ENCODE measurements at places on chromosomes 6 and 20.

DNA sequence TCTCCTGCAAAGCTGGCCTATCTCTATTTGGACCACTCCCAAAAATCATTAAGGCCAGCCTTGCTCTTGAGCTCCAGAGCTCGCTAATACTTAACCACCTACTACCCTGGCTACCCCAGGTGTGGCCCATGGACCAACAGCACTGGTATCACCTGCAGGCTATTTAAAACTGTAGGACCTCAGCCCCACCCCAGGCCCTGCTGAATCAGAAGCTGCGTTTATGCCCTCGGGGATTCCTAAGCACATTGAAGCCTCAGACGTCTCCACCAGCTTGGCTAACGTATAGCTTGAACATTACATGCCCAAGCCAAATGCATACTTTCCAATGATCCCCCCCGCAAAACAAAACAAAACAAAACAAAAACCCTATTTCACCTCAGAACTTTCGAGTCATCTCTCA, 19.7 kb upstream of the SPAG4 start:
- no peak for DNase-seq

DNA sequence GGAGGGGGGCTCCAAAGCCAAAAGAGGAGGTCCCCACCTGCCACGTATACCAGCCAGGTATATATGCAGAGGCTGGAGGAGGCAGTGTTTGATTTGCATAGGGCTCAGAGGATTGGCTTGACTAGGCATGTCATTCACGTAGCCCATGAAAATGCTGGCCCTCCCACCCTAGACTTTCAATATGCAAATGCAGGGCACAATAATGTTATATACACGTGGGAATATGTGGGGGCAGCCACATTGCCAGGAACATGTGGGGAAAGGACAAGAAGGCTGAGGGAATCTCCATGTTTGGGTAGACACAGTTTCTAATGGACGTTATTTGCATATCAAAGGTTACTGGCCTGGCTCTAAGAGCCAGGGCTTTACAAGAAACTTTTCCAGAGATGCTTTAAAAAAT, 301.8 kb downstream of the FARS2 start:
- no peak for DNase-seq

GRCh38 chr20:36573798-36574365, 485 bp downstream of the TGIF2 start:
- DNase-seq = no peak

- DNase-seq = no peak
These were observed 798.3 kb upstream of the SLC35B3 start for GRCh38 chr6:9233686-9234085.

GRCh38 chr20:32538526-32538939, 46.6 kb downstream of the NOL4L start:
- no peak for DNase-seq

DNA sequence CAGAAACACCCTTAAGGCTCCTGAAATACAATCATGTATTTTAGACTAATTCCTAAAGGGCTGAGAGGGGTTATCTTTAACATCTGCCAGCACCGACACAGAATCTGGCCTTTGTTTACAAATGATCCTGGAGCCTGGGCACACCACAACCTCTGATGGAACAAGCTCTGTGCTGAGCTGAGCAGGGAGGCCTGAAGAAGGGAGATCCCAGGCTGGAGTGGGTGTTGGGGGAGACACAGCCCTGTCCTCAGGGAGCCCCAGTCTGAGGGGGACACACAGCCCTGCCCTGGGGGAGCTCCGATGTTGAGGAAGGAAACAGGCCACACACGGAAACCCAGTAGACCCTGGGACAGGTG, 130.5 kb downstream of the VEGFA start:
- no peak for DNase-seq

DNA sequence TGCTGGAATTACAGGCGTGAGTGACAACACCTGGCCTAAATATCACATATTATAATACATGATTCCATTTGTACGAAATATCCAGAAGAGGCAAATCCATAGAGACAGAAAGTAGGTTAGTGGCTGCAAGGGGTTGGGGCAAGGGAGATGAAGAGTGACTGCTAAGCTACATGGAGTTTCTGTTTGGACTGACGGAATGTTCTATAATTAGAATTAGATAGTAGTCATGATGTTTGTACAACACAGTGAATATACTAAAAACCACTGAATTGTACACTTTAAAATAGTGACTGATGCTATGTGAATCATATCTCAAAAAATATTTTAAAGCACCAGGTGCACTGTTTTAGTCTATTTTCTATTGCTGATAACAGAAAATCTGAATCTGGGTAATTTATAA, 3.7 kb upstream of the HEBP2 start:
- DNase-seq = no peak
